Osteocyte (in vitro differentiated cells): ENCODE measurements at places on chromosomes 16 and 17. TPM values are rescaled to one million over a fixed set of nuclear protein-coding genes. Genes with fewer than 3 reads are reported as not detected.

ZFP1 gene
- total RNA-seq: 16.5 and 17.0 TPM in 2 replicates

KCNH6 gene
- not detected in 2 replicates for total RNA-seq

NFE2L1 gene
- total RNA-seq: 250 and 278 TPM in 2 replicates

DNA sequence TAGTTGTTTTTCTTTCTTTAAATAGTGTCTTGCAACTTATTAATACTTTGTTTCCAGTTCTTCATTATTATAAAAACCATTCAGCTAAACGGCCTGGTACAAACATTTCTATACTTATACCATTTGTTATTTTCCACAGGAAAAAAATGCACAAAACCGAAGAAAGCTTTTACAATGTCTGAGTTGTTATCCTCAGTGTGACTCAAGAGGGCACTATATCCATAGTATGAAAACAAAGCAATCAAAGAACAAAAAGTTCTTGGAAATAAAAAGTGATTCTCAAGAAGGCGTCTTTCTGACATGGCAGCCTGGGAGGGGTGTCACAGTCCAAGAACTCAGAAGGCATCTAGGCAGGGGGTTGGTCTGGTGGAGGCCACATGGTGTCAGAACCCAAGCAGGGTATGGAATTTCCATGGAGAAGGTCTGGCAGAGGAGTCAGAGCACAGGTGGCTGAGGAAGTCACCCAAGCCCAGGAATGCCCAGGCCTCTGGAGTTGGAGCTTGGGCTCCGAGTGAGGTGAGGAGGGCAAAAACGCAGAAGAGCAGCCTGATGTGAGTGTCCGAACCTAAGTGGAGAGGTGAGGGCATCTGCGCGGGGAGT, 70.9 kb upstream of the ATP2A3 start:
- no peak overlapping the region for H3K4me3 ChIP-seq
- no peaks in the 10 kb centered on the region for H3K27me3 ChIP-seq
- no peaks in the 10 kb centered on the region for H3K4me1 ChIP-seq
- H3K27ac ChIP-seq: no peak overlapping the region
- H3K36me3 ChIP-seq: peaks cover 49% of the 10 kb centered on the region

DNA sequence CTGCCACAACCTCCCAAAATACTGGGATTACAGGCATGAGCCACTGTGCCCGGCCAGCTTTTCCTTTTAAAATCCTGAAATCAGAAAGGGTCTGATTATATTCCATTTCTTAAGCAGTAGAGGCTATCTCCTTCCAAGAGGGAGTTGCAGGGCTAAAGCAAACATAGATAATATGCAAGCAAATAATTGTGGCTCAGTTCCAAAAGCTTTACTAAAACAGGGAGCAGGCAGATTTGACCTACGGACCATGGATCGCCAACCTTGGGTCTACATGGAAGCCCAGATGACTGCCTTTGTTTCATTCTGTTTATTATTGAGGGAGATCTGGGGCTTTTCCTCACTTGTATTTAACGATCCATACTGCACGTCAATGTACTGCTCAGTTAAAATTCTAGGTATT, 38.5 kb downstream of the CLEC3A start:
- no peak for DNase-seq
- H3K27ac ChIP-seq: no peak overlapping the region
- H3K27me3 ChIP-seq: no peaks in the 10 kb centered on the region
- H3K36me3 ChIP-seq: no peaks in the 10 kb centered on the region
- no peaks in the 10 kb centered on the region for H3K4me1 ChIP-seq
- no peak overlapping the region for H3K4me3 ChIP-seq

DNA sequence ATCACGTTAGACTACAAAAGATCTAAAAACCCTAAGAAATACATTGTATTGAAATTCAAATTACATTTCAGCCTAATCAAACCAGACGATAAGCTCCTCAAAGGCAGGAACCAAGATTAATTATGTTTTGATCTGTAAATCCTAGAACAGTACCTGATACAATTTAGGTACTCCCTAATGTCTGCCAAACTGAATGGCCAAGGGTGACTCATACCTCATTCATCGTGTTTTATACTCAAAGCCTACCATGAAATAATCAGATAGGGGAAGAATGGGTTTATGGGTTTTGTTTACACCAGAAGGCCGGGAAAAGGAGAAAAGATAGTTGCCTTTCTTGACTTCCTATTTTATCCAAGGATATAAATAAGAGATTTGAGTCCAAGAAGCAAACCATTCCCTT, 19.3 kb downstream of the MMD start:
- DNase-seq: no peak
- peaks cover 2% of the 10 kb centered on the region for H3K36me3 ChIP-seq
- H3K27me3 ChIP-seq: no peaks in the 10 kb centered on the region
- no peak overlapping the region for H3K4me3 ChIP-seq
- H3K27ac ChIP-seq: no peak overlapping the region
- H3K4me1 ChIP-seq: no peaks in the 10 kb centered on the region

DNA sequence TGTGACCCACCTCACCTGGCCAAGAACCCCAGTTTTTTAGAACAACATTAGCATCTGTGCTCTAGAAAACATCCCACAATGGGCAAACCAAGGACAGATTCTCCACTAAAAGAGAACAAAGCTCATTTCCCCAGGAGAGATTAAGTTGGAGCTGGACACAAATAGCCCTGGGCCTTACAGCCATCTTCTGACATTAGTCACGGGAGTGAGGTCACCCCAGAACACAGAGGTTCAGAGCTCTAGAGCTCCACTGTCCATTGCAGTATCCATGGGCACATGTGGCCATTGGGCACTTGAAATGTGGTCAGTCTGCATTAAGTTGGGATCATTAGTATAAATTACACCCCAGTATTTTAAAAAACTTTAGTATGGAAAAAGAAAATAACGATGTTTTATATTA, 47.6 kb upstream of the RBBP6 start:
- no peak overlapping the region for H3K4me3 ChIP-seq
- no peak overlapping the region for H3K27ac ChIP-seq
- no peaks in the 10 kb centered on the region for H3K27me3 ChIP-seq

- peak overlapping the region; percentile 90 for H3K4me3 ChIP-seq
- H3K27me3 ChIP-seq: no peaks in the 10 kb centered on the region
- H3K4me1 ChIP-seq: peaks cover 21% of the 10 kb centered on the region
- no peaks in the 10 kb centered on the region for H3K36me3 ChIP-seq
- peak overlapping the region; percentile 93 for H3K27ac ChIP-seq
Measured at GRCh38 chr17:3722716-3723115, 987 bp upstream of the HASPIN start.

- no peak for DNase-seq
- no peak overlapping the region for H3K27ac ChIP-seq
- H3K36me3 ChIP-seq: no peaks in the 10 kb centered on the region
Measured at GRCh38 chr17:57524839-57525568, 220.1 kb downstream of the CCDC182 start.

DNA sequence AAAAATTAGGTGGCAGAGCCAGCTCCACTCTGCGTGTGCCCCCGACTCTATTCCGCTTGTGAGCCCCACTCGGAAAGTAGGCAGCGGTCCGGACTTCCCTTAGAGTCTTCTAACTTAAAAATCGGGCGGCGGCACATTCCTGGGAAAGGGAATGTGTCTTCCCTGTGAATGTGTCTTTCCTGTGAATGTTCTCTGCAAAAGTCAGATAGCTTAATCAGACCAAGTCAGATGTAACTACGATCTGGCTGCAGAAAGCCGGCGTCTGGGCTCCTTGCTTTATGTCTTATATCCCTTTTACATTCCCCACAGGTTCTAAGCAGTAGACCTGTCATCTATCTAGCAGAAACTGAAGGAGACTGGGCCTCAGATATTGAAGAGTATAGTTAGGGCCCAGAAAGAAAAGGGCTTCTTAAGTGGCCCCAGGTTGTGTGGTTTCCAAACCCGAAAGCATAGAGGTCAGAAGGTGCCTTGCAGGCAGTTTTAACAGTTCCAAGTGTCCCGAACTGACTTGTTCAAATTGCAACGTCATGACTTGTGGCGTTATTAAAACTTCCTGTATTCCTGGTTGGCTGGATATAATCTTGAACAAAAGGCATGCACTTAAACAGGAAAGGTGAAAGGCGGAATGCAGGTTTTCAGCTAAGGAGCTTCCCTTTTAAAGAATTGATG, 601 bp downstream of the PHKB start:
- peak overlapping the region; percentile 96 for H3K4me3 ChIP-seq
- H3K27ac ChIP-seq: peak overlapping the region; percentile 96
- no peaks in the 10 kb centered on the region for H3K27me3 ChIP-seq
- peaks cover 9% of the 10 kb centered on the region for H3K36me3 ChIP-seq
- no peak for DNase-seq
- H3K4me1 ChIP-seq: peaks cover 43% of the 10 kb centered on the region

DNA sequence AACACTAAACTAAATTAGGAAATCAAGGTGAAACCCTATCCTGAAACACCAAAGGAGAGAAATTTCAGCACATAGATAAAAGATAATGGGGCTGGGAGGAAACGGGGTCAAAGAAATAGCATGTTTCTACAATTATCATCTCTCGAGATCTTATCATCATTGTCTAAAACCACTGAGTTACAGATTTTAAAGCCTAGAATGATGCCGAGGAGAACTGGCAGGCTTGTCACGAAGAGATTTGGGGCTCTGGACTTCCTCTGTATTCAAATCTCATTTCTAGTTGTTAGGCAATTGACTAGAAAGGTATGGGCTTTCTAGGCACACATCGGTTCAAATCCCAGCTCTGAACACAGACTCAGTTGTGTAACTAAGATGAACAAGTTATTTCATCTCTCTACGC, 9.3 kb downstream of the PDZD9 start:
- H3K27ac ChIP-seq: no peak overlapping the region
- peaks cover 5% of the 10 kb centered on the region for H3K4me1 ChIP-seq
- no peaks in the 10 kb centered on the region for H3K27me3 ChIP-seq

DNA sequence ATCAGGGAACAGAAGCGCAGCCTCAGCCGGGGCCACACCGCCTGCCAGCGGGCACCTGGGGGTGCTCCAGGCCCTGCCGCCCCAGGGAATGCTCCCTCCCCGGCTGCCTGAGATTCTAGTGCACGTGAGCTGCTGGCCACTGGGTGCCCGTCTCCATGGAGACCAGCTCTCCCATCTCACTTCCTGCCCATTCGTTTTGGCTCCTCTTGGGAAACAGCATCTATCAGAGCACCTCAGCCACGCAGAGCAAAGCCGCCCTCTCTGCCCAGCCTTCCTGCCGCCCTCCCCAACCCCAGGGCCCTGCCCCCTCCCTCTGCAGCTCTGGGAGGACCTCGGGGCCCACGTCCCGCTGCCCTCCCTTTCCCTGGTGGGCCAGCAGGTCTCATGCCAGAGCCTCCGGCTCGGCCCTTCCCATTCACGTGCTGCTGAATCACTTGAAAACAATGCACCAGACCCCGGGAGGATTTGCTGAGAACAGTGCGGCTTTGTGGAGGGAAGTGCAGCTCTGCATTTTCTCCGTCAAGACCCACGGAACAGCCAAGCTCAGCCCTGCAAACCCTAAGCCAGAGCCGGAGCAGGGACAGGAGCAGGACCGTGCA, 19.4 kb downstream of the CEP295NL start:
- DNase-seq: peak; percentile 97
- peaks cover 1% of the 10 kb centered on the region for H3K36me3 ChIP-seq
- peak overlapping the region; percentile 71 for H3K4me3 ChIP-seq
- no peaks in the 10 kb centered on the region for H3K27me3 ChIP-seq
- peaks cover 86% of the 10 kb centered on the region for H3K4me1 ChIP-seq
- H3K27ac ChIP-seq: peak overlapping the region; percentile 99

DNA sequence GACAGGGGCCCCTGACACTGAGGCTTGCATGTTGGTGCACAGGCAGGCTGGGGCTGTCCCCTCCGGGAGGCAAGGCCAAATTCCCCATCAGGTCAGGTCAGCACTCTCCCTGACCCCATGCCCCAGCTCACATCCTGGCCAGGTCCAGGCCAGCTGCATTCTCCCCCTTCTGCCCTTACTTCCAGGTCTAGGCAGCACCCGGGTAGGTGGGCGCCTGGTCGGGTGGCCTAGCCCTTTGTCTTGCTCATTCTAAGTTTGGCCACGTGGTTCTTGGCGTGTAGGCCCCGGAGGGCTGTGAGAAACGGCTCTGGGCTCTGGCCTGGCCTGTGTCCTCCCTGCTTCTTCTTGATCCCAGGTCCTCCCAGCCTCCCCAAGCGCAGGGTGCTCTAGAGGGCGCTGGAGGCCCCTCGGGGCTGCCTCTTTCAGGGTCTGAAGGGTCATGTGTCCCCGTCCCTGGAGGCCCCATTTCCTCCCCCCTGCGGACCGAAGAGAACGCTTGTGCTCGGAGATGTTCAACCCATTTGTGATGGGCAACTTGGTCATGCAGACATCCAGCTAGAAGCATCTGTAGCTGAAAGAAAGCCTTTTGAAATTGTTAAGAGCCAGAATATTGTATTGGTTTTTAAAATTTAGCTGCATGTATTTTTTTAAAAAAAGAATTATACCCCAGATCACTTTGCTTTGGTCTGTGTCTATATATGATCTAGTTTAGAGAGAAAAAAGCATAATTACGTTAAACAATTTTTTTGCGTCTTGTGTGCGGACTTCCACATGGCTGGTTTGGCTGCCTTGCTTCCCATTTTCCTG, 6.7 kb downstream of the BAHCC1 start:
- no peak for DNase-seq
- no peaks in the 10 kb centered on the region for H3K27me3 ChIP-seq
- peak overlapping the region; percentile 93 for H3K27ac ChIP-seq
- no peaks in the 10 kb centered on the region for H3K36me3 ChIP-seq

- H3K4me3 ChIP-seq: no peak overlapping the region
- H3K4me1 ChIP-seq: no peaks in the 10 kb centered on the region
- no peak overlapping the region for H3K27ac ChIP-seq
- H3K36me3 ChIP-seq: no peaks in the 10 kb centered on the region
Measured at GRCh38 chr17:323721-324571, 28.7 kb downstream of the RPH3AL start.

DNA sequence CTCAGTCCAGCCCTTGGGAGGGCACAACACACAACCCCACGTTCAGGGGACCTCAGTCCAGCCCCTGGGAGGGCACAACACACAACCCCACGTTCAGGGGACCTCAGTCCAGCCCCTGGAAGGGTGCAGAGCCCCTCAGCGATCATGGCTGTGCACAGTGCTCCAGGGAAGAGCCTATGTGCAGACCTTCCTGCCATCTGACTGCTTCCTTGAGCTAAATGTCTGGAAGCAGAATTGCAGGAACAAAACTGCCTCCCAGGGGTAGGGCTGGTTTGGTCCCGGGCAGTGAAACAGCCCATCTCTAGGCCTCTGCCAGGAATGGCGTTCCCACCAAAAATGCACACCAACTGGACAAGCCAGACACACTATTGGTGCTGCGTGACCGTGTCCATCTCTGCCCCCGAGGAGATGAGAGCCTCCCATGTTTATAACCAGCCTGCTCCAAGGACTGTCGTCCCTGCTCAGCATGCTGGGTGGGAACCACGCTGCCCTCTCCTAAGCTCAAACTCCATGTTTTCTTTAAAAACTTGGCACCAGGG, 44.0 kb downstream of the ZNF276 start:
- no peak for DNase-seq
- no peak overlapping the region for H3K27ac ChIP-seq
- H3K36me3 ChIP-seq: peaks cover 10% of the 10 kb centered on the region
- H3K4me3 ChIP-seq: no peak overlapping the region

GRCh38 chr17:46800573-46800972, 17.9 kb downstream of the WNT3 start:
- no peak for DNase-seq
- H3K4me1 ChIP-seq: peaks cover 2% of the 10 kb centered on the region
- no peak overlapping the region for H3K4me3 ChIP-seq
- peaks cover 12% of the 10 kb centered on the region for H3K27me3 ChIP-seq

DNA sequence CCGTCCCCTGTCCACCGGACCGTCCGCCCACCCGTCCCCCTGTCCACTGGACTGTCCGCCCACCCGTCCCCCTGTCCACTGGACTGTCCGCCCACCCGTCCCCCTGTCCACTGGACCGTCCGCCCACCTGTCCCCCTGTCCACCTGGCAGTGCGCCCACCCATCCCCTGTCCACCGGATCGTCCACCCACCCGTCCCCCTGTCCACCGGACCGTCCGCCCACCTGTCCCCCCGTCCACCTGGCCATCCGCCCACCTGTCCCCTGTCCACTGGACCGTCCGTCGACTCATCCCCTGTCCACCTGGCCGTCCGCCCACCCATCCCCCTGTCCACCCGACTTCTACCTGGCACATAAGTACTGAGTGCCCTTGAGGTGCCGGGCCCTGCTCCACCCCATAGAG, 76.6 kb downstream of the LMF1 start:
- no peak overlapping the region for H3K27ac ChIP-seq
- H3K4me3 ChIP-seq: no peak overlapping the region
- no peaks in the 10 kb centered on the region for H3K27me3 ChIP-seq
- no peak for DNase-seq
